Forelimb muscle (tissue), 1 donor: ENCODE measurements at places on chromosomes 13 and 19.

GRCh38 chr13:25943658-25944057, 108.2 kb downstream of the SHISA2 start:
- no peak for DNase-seq

- no peak for DNase-seq
Measured at GRCh38 chr13:29382021-29382420, 213.5 kb downstream of the SLC7A1 start.

DNA sequence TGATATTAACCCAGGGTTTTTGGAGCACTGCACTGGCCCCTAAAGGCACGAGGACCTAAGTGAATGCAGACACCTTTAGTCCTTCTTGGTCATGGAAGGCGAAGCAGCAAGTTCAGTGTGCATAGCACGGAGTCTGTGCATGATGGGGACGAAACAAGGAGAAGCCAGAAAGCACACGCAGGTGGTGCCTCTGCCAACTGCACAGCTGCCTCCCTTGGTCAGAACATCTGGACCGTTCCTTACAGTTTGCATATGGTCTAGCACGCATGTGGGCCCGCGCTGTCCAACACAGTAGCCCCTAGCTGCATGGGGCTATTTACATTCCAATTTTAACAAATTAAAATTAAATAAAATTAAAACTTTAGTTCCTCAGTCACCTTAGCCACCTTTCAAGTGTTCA, 44.0 kb downstream of the FLT3 start:
- DNase-seq = no peak

DNA sequence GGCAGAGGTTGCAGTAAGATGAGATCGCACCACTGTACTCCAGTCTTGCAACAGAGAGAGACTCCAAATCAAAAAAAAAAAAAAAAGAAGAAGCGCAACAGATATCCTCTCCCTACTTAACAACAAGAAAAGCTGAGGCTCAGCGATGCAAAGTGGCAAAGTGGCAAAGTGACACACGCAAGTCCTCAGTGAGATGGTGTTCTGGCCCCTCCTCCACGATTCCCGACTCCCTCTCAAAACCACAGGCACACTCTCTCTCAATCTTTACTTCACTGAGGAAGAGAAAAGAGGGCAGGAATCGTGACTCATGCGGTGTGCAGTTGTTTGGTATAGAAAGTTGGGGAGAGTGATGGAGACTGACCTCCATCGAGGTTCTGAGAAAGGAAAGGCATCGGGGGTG, 12.6 kb downstream of the FFAR2 start:
- DNase-seq = no peak

- DNase-seq = no peak
Measured at GRCh38 chr19:41626278-41626677, 596 bp downstream of the CEACAM4 start.

DNA sequence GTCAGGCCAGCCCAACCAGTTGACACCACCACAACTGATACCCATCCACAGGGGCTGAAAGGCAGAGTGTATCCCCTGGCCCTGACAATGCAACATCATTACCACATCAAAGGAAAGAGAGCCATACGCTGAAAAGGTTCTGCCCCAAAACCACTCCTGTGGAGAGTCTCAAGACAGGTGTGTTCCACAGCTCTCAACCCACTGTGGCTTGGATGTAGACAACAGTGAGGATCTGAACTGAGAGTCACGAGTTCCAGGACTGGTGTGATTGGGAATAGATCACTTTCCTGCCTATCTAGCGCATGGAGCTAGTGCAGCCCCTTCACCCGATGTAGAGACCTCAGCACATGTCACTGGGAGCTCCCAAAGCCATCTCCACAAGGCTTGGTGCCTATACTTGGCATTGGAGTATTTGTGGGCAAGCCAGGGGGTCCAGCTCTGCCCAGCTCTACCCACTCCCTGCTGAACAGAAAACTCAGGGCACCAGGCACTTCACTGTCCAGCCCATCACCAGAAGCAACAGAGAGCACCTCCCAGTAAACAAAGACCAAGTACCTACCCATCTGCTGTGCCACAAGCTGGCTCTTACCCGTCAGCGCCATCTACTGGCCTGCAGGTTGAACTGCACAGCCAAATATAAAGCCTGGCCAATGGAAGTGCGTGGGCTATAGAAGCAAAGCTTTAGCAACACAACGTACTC, 579.5 kb downstream of the UQCRFS1 start:
- no peak for DNase-seq

DNA sequence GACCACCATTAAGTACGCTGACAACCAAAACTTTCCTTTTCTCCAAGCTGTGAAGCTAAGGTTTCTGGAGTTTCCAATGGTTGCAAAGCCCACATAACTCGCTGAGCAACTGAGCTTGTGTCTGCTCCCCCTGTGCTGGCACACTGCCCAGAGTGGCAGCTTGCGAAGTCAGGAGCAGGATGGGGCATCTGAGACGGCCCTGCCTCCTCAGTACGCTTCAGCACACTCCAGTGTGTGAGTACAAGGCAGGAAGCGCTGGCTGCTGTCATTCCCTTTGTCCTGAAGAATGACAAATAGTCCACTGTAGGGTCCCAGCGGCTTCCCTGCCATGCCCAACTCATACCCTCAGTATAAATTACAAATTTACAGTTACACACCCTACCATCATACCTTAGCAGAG, 51.5 kb downstream of the SKA3 start:
- no peak for DNase-seq

- peak; percentile 60 for DNase-seq
Measured at GRCh38 chr19:1324806-1325567, 39.3 kb downstream of the EFNA2 start.

DNA sequence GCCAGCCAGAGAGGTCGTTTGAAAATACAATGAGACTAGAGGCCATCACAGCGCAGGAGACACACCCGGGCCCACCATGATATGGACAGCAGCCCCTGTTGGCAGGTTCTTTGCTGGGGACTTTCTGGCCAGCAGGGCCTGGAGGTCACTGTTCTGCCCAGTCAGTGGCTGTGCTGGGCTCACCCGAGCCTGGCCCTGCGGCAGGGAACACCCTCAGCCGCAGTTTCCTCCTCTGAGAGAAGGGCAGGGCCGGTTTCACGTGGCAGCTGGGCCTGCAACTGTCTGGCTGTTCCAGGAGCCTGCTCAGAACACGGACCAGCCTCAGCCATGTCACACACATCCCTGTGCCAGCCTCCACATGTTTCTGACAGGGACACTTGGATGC, 39.4 kb downstream of the ADPRHL1 start:
- no peak for DNase-seq

DNA sequence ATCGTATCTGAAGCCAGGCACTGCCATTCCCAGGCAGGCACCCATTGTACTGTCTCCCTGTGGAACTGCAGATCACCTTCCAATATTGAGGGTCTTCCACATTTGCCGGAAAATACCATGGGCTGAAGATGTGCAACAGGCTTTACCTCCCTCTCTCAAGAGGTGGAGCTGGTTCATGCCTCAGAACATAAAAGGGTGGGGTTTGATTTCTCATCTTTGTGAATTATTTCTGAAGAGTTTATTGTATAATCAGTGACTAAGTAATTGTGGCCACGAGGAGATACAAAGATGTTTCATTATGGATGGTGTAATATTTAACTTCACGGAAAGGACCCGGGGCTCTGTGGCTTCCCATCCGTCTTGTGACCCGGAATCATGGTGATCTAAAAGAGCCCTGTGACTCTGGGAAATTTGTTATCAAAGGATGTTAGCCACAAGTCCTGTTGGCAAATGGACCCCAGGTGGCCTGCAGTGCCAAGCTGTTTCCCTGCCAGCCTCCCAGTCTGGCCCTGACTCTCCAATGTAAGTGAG, 230.5 kb downstream of the LACC1 start:
- DNase-seq = no peak

GRCh38 chr13:46881621-46882020, 15.2 kb downstream of the HTR2A start:
- DNase-seq = no peak

DNA sequence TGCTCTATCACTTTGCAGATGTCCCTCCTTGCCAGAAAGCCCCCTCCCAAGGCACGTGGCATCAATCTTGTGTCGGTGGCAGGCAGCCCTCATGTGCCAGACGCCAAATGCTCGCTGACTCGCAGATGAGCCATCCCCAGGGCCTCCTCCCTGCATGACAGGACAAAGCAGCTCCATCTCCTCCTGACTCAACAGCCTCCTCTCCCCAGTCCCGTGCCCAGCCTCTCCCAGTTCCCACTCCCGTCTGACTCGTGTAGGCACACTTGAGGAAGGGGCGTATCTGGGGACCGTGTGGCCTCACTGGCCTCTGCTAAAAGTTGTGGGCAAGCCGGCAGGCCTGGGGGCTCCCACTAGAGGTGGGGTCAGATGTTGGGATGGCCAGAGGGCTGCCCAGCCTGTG, 133.6 kb downstream of the STK24 start:
- DNase-seq = no peak

GRCh38 chr13:113996081-113996911, 22.4 kb upstream of the C13orf46 start:
- DNase-seq = no peak

DNA sequence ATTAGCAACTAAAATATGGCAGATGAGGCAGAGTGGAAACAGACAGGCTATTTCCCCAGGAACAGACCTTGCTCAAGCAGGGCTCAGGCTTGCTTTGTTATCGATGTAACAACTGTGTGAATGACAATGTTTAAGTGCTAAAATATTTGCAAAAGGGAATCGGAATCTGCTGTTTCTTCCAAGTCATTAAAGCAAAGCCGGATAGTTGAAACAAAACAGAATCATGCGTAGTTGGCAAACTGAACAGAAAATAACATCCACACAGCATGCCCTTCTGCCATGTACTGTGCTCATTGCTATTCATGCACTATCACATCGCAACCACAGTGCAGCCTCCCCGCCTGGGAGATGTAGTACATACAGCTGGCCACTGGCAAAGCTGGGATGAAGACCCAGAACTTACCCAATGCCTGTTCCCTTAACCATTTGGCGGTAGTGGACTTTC, 799.1 kb downstream of the DIAPH3 start:
- no peak for DNase-seq

DNA sequence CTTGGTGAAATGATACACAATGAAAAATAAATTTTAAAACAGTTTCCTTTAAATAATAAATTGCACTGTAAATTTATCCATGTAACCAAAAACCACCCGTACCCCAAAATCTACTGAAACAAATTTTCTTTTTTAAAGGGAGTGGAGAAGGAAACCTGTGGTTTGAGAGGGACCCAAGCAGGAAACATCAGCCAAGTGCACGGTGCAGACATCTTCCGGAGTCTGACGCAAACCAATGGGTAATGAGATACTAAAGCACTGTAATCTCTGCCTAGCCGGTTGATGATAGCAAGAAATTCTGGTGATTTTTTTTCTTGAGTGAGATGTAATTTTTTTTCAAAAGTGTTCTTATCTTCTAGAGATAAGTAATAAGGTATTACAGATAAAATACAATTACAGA, 115.4 kb downstream of the ABCC4 start:
- DNase-seq = no peak

DNA sequence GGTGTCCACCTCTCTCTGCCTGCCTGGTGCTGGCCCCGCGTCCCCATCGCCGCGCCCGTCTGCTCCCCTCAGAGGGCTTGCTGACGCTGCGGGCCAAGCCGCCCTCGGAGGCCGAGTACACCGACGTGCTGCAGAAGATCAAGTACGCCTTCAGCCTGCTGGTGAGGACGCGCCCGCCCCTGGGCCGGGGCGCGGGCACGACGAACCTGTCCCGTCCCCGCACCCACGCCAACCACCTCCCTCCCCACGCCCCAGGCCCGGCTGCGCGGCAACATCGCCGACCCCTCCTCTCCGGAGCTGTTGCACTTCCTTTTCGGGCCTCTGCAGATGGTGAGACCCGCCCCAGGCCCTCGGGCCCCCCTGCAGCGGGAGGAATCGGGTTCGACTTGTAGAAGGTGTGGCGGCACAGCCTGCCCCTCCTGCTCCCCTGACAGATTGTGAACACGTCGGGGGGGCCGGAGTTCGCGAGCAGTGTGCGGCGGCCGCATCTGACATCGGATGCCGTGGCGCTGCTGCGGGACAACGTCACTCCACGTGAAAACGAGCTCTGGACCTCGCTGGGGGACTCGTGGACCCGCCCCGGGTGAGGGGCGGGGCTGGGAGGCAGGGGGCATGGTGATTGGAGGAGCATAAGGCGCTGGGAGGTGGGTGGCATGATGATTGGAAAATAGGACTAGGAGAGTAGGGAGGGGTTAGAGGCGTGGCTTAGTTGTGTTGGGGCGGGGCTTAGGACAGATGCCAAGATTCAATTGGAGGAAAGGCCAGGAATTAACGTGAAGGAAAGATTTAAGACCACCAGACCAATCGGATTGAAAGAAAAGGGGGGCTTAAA, 6.6 kb downstream of the EPS8L1 start:
- no peak for DNase-seq

DNA sequence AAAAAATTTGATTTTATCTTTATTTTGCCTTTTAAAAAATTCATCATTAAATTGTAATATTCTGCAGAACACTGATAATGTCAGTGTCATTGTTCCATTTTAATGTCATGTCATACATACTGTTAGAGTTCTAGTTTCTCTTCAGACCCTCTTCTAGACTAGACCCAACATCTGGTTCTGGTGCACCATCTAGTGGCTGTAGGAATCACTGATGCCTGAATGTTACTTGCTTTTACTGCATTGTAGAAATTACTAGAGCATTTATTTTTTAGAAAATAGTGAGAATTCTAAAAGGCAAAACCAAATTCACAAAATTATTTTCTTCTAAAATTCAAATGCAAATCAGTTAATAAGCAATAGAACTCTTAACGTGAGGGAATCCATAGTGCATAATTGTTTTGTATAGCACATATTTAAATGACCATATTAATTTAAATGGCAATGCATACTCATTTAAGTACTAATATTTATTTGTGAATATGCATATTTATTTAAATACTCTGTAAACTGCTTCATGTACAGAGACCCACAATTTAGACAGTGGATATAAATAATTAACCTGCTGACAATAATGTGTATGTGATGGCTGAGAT, 425.7 kb downstream of the KLF12 start:
- DNase-seq = peak; percentile 55

GRCh38 chr19:19816679-19817078, 4.9 kb downstream of the ZNF506 start:
- no peak for DNase-seq

DNA sequence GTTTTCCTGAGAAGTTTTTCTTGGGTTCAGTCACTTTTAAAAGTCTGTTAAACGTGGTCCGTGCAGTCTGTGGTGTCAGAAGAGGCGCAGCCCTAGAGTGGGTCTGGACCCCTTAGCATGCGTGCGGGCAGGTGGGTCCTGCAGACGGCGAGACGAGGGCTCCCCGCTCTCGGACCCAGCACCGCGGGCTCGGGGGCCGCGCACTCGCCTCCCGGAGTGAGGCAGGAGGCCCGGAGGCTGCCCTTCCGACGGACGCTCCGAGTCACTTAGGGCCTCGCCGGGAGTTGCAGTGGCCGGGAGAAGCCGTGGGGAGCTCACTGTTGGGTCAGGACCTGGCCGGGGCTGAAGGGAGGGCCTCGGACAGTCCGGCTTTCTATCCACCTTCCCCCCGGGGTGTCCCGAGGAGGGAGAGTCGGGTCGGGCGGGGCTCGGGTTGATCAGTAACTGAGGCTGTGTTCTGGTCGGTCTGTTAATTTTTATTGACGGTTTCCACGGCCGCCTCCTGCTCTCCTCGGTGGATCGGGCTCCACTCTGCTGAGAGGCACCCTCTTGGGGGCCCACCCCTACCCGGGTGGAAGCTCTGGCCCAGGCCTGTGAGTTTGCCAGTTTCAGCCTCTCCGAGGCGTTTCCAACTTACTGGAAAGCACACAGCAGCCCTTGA, 1.3 kb downstream of the PTBP1 start:
- DNase-seq = no peak

- DNase-seq = no peak
Measured at GRCh38 chr19:41030651-41031050, 39.6 kb downstream of the CYP2B6 start.

GRCh38 chr19:1274852-1275259, 474 bp upstream of the FAM174C start:
- no peak for DNase-seq

- DNase-seq = no peak
Measured at GRCh38 chr19:39139305-39139874, 13.8 kb downstream of the PAK4 start.
